ENCODE measurements at places on chromosomes 12 and 14. TPM values are rescaled to one million over a fixed set of nuclear protein-coding genes. Genes with fewer than 3 reads are reported as not detected.

GRCh38 chr14:31057701-31058364 lies 31.7 kb upstream of the STRN3 start:
- no peak for DNase-seq

DNA sequence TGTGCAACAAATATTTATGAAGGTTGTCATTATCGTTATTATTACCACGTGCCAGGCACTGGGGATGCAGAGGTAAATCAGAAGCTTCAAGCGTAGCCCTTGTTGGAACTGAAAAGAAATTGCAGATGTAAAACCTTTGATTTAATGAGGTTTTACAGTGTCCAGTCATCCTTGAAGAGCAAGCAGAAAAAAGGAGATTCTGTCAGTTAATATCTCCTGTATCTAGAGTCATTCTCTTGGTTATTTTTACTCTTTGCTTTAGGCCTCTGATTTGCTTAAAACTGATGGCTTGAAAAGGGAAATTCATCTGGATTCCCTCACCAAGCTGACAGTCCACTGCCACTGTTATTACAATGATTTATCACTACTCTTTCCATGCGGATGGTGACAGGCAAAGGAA lies 179.3 kb downstream of the GALC start:
- no peak for DNase-seq

DNA sequence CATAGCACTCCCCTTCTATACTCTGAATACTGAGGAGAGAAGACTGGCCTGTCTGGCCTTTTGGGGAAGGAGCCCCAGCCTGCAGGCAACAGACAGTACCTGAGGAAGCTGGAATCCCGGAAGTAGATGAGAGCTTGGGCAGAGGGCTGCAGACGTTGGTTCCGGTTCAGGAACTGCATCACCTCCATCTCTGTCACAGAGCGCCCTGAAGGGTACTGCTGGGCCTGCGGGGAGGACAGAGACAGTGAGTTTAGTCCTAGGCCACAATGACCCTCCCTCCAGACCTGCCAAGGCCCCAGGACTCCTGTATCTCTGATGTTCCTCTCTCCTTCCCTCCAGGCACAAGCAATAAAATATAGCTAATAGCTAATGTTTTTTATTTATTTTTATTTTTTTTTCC lies 28.4 kb downstream of the TEP1 start:
- no peak for DNase-seq

- DNase-seq: no peak
Measured at GRCh38 chr14:32786886-32787285, 151.8 kb upstream of the NPAS3 start.

- no peak for DNase-seq
Measured at GRCh38 chr12:132389026-132389425, 59.6 kb upstream of the GALNT9 start.

- no peak for DNase-seq
Measured at GRCh38 chr12:124601706-124602105, 34.3 kb upstream of the NCOR2 start.

CLEC4C gene
- not detected for total RNA-seq

KERA gene
- total RNA-seq: not detected

SERPINA10 gene
- not detected for total RNA-seq

TROAP gene
- 124 TPM for total RNA-seq

SETD1B gene
- total RNA-seq: 23.8 TPM

HOXC5 gene
- total RNA-seq: 1.6 TPM
